Stimulated activated CD8-positive, alpha-beta memory T cell treated with anti-CD3 and anti-CD28 coated beads, Interleukin-7, amount 100 ng/mL, for 1 hour (primary cell): ENCODE measurements at places on chromosomes 5 and 9.

DNA sequence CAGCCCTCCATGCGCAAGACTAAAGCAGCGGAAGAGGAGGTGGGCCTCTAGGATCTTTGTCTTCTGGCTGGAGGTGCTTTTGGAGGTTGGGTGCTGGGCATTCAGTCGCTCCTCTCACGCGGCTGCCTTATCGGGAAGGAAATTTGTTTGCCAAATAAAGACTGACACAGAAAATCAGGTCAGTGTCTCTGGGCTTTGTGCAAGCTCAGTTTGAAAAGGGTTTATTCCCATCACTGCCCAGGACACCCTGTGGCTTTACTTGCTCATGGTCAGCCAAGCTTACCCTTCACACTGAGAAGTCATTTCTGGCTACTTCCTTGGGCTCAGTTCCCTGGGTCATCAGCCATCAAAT, 10.5 kb downstream of the SLC2A8 start:
- no peak for DNase-seq

GRCh38 chr9:104982543-104982942, 54.6 kb upstream of the ABCA1 start:
- no peak for DNase-seq

DNA sequence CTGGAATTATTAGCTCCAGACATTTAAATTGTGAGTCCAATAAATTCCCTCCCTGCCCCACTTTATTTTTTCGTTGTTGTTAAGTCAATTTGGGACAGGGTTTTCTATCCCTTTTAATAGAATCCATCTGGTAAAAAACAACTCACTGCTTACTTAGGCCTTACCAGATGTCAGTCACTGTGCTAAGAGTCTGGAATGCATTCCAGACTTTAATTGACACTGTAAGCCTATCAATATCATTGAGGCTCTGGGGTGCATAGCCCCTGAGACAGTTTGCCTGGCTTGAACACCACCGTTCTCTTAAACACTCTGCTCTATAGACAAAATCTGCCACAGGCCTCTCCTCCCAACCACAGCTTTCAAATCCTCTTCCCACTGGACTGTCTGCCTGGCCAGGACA, 175.9 kb downstream of the NSG2 start:
- DNase-seq: no peak

- no peak for DNase-seq
Measured at GRCh38 chr5:159965031-159965837, 43.7 kb upstream of the TTC1 start.

- DNase-seq: no peak
Measured at GRCh38 chr9:3241290-3241689, 284.5 kb downstream of the RFX3 start.

DNA sequence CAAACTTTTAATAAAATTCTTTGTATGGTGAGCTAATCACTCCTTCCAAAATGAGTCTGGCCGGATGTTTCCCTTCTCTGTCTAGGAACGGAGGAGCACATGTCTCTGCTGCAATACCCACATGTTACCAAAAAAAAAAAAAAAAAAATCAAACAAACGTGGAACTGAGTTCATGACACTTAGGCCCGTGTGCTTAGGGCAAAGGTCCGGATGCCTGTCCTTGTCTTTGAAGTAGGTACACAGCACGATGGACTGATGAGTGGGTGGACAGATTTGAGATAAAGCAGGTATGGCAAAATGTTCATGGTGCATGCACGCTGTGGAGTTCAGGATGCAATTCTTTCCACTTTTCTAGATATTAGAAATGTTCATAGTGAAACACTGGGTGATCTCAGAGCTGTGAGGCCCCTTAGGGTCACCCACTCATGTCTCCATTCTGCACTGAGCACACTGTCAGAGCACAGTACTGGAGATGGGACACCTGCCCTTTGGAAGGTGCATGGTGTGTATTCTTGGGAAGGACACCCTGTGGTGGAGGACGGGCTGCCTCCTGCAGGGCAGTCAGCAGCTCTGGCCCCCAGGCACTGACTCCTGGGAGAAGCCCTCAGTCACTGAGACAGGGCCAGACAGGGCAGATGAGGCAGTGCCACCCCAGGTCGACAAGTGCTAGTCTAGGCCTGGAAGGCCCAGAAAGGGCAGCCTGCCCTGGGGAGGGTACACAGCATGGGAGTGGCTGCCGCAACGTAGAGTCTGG, 43.6 kb downstream of the GADD45G start:
- DNase-seq: no peak

DNA sequence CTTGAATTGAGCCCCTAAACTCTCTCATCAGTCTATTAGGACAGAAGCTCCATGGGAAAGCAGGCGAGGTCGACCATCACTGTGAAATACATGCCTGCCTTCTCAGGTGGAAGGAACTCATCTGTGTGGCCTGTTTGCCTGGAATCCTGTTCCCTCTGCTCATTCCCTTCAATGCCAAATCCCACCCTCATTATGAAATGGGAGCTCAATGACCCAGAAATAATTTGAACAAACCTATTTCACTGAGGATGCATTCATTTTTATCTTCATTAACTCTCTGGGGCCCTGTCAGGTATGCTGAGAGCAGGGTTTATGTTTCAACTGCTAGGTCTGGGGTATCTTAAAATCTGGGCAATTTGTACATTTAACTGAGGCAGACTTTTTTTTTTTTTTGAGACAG, 142.2 kb downstream of the MED27 start:
- no peak for DNase-seq

GRCh38 chr9:1495282-1496030, 445.3 kb downstream of the DMRT2 start:
- no peak for DNase-seq

- DNase-seq: no peak
Measured at GRCh38 chr9:95581900-95582299, 65.1 kb upstream of the PTCH1 start.

DNA sequence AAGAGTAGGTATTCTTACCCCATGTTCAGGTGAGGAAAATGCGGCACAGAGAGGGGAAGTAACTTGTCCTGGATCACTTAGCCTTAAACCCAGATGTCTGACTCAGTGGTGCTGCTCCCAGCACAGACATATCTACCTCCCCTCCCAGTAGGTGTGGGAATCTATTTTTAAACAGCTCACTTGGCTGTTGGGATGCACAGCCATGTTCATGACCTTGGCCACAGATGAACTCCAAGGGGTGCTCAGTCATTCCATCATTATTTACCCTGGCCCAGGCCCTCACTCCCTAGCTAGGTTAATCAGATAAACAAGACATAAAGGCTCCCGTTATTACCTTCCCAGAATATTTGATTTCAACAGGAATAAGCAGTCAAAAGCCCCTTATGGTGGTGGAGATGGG, 88.4 kb upstream of the IQGAP2 start:
- DNase-seq: no peak

DNA sequence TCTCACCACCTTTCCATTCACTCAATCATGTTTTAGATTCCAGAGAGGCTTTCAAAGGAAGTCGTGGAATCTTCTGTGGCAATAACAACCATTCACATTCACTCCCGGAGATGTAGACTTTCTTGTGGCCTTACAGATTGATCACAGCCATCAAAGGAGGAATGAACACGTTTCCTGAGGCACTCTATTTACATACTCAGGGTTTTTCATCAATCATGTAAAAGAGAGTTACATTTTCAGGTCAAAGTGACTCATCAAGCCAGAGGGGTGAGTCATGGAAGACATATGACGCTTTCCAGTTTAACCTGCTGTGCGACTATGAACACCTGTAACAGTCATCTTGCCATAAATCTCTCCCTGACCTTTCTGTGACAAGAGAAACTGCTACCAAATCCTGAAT, 39.3 kb upstream of the RAD23B start:
- no peak for DNase-seq

DNA sequence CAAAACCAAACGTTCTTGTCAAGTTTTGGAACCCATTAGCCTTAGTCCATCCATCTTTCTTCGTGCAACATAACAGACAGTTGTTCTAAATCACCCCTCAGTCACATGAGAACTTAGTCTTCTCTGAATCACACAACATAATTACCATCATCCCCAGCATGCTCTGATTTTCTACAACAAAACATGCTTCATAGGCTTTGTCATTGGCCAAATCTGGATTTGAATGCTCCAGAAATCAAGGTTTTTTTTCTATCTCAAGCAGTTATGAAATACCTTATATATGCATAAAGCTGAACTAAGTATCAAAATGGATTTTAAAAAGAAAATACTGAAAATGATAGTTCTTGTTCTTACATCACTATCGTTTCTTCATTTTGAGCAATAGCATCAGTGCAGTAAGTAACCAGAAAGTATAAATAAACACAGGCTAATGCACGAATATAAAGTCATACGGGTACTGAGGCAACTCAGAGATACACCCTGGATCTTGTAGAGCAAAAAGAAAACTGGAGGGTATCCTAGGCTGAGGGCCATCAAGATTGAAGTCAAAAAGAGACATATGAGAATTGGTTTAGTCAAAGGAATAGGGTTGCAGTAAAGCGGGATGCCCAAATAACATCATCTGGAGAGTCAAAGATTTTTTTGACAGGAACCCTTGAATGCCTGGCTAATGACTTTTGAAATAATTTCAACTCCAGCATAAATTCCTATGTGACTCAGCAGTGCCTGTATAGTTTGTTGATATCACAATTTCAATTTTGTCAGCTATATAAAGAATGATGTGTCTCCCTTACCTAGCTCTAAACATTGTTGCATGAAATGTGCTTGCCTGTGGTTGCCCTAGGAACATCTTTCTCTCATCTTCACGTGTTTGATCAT, 164.7 kb downstream of the ADAMTSL1 start:
- no peak for DNase-seq

DNA sequence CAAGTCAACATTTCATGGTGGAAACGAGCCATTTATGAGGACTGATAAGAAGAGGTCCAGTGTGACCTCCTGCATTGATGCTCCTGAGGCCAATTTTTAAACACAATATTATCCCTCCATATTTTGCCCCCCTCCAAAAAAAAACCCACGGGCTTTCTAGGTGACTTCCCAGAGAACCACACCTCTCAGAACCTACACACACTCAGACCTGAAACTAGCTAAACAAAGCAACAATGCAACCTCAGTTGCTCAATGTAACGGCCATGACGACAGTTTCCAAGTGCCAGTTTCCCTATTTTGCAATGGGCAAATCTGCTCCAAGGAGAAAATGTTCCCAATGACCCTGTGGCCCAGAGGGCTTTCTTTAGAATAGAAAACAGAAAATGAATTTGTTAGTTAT, 3.5 kb downstream of the NRG2 start:
- DNase-seq: no peak

GRCh38 chr9:91243029-91243428, 118.7 kb downstream of the AUH start:
- DNase-seq: no peak

DNA sequence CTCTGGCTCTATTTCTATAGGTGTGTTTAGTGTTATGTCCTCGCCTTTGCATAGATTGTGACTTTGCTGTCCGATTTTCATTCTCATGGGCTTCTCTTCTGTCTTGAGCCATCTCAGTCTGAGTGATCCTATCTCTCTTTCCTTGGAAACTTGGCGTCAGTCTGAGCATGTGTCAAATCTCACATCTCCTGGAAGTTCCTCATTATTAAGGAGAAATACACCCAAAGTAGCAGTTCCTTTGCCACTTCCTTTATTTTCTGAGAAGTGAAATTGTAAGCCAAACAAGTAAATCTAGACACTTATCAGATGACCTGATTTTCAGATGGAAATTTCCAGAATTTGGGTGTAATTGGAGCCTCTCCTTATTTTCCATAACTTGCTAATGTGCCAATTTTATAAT, 126.9 kb upstream of the ANKH start:
- DNase-seq: no peak
